Activated naive CD4-positive, alpha-beta T cell (primary cell): ENCODE measurements at places on chromosomes 7 and 10.

DNA sequence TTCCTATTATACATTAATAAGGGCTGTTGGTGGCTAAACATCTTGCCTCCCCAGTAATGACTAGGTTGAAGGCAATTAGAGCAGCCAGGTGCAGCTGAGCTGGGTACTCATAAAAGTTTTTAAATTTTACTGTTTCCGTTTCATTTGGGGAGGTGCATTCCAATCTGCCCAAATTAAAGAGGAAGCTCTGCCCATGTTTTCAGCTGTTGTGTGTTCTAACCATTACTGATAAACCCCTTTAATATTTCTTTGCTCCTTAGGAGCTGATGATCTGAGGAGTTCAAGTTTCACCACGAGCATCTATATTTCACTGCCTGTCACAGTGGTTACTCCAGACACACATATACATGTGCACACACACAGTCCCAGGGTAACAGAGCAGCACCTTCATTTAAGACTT lies 94.4 kb downstream of the JAZF1 start:
- no peak for DNase-seq

DNA sequence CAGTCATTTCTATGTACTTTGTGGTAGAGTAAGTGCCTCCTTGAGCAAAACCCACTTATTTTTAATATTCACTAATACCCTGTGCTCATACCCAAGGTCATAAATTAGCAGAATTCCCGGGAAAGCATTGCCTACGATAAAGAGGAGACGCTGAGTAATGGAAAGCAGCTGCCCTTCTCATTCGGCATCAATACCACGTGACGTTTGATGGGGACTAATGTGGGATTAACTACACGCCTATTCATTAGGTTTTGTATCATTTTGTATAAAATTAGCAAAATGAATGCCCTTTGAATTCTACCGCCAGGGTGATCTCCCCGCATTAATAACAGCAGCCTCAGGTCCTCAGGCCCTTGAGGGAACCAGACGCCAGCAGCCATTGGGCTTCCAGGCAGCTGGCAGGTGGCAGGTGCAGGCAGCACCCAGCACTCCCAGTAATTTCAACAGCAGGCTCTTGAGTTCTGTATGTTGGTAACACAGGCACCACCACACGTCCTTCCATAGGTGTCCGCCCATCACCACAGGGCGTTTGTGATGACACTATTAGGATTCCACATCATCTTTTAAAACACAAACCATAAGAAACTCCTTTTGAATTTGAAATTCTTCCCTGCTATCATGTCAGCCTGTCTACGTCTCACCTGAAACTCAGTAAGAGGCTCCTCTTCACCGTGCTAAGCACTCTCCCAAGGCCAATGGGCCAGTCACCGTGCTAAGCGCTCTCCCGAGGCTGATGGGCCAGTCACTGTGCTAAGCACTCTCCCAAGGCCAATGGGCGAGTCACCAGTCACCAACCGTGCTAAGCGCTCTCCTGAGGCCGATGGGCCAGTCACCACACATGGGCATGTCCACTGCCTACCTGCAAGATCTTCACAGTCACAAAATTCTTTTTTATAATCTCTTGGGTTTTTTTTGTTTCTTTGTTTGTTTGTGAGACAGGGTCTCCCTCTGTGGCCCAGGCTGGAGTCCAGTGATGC lies 509.4 kb downstream of the PTPRN2 start:
- DNase-seq: no peak

DNA sequence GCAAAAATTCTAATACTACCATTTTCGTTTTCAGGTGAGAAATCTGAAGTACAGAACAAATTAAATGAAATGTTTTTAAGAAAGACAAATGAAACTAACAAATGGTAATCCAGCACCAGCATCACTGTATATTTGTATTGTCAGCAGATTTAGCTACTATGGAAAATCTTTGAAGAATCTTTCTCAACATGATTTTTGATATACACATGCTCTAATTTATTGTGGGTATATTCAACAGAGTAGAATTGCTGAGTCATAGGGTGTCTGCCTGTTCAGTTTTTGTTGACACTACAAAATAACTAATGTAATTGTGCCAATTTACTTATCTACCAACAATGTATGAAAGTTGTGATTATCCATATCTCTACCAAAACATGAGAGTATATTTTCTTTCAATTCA lies 437.6 kb downstream of the PCDH15 start:
- no peak for DNase-seq

- DNase-seq: no peak
Measured at GRCh38 chr10:11150879-11151415, 133.3 kb downstream of the CELF2 start.

- DNase-seq: no peak
Measured at GRCh38 chr7:96017877-96018276, 245.5 kb downstream of the DYNC1I1 start.

GRCh38 chr7:25804154-25804553 lies 347.8 kb upstream of the NFE2L3 start:
- DNase-seq: no peak

DNA sequence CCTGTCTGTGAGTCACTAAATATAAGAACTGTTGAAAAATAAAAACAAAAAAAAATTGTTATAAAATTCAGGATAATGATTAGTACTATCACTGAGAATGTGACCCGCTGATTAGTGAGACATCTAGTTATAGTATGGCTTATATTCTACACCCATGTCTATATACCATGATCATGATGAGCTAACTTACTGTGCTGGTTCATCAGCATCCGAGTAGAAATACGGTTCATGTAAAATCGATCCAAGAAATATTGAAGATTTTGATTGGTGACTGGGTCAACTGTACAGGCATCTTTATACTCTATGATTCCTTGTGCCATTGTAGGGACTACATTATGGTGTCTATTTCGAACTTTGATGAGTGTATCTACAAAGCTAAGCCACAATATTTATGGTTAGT lies 3.7 kb downstream of the PDK4 start:
- DNase-seq: no peak

- DNase-seq: no peak
Measured at GRCh38 chr10:80596391-80597257, 58.9 kb downstream of the SH2D4B start.

DNA sequence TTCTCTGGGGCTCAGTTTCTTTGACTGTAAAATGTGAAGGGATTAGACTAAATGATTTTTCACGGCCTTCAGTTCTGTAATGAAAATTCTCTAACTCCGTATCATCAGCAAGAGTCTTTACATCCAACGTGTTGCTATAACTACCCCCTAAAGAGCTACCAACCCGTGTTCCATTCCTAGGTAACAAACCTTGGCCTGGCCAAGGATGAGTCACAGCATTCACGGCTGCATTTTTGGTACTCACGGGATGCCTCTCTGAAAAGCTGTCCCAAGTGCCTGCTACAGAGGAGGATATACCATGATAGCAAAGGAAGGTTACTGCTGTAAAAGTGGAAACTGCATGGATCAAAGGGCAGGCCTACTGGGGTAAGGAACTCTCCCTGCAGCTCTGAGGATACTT lies 5.9 kb downstream of the LRRC4 start:
- no peak for DNase-seq

- no peak for DNase-seq
Measured at GRCh38 chr10:7826971-7827370, 8.7 kb downstream of the TAF3 start.

- no peak for DNase-seq
Measured at GRCh38 chr7:44065431-44066110, at the start of gene PGAM2. Gene PGAM2, minus strand, starts transcription at chr7:44065567. Its CDS starts 38 bp downstream, at chr7:44065529.

- DNase-seq: no peak
Measured at GRCh38 chr10:20598590-20598989, 298.5 kb downstream of the NEBL start.

DNA sequence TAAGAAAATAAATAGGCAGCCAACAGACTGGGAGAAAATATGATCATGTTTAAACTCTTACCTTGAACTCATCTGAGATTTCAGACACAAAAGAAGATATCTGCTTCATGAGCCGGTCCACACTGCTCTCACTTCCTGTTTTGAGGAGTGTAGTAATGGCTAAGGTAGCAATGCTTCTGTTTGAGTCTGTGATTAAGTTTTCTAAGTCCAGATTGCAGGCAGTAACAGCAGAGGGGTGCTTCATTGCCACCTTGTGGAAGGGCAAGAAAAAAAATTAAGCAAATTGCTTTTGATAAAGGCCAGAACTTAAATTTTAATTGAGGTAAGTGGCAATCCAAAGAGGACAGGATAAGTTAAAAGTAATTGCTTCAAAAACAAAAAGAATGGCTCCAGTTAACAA lies 69.1 kb downstream of the MEST start:
- no peak for DNase-seq

DNA sequence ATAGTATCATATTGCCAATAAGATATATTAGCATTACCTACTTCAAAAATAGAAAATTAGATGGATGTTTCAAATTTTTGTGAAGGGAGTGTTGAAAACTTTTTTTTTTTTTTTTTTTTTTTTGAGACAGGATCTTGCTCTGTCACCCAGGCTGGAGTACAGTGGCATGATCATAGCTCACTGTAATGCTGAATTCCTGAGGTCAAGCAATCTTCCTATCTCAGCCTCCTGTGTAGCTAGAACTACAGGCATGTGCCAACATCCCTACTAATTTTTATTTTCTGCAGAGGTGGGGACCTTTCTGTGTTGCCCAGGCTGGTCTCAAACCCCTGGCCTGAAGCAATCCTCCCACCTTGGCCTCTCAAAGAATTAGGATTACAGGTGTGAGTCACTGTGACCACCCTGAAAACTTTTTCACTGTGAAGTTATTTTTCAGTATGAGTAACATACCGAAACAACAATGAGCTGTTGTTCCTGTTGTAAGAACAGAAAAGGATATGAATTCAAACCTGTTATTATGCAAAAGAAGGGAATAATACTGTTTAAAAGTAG lies 266.9 kb downstream of the NEBL start:
- DNase-seq: no peak

GRCh38 chr7:100008525-100008924 lies 6.9 kb upstream of the ZKSCAN1 start:
- DNase-seq: no peak

GRCh38 chr7:118153551-118154177 lies 30.3 kb upstream of the LSM8 start:
- DNase-seq: no peak

GRCh38 chr7:133478591-133479135 lies 225.8 kb downstream of the EXOC4 start:
- DNase-seq: no peak

- DNase-seq: no peak
Measured at GRCh38 chr7:128067983-128068382, 36.7 kb upstream of the LRRC4 start.

GRCh38 chr10:18238870-18239485 lies 98.8 kb downstream of the CACNB2 start:
- DNase-seq: no peak

- no peak for DNase-seq
Measured at GRCh38 chr10:46198516-46198915, 88.3 kb upstream of the ANTXRL start.

DNA sequence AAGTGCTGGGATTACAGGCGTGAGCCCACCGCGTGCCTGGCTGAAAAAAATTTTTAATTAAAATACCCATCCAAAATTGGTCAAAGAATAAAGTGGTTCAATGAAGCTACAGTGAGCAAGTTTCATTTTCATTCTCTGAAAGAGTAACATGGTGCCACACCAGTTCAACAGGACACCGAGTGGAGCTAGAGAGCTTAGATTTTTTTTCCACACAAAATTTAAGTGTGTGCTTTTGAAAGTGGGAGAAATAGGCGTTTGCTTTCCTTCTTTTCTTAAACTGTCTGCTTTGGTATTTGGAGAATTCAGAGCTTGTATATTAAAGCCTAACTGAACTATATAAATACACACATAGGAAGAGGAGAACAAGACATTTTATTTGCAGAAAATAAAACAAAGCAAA lies 43.4 kb downstream of the BPGM start:
- DNase-seq: no peak

DNA sequence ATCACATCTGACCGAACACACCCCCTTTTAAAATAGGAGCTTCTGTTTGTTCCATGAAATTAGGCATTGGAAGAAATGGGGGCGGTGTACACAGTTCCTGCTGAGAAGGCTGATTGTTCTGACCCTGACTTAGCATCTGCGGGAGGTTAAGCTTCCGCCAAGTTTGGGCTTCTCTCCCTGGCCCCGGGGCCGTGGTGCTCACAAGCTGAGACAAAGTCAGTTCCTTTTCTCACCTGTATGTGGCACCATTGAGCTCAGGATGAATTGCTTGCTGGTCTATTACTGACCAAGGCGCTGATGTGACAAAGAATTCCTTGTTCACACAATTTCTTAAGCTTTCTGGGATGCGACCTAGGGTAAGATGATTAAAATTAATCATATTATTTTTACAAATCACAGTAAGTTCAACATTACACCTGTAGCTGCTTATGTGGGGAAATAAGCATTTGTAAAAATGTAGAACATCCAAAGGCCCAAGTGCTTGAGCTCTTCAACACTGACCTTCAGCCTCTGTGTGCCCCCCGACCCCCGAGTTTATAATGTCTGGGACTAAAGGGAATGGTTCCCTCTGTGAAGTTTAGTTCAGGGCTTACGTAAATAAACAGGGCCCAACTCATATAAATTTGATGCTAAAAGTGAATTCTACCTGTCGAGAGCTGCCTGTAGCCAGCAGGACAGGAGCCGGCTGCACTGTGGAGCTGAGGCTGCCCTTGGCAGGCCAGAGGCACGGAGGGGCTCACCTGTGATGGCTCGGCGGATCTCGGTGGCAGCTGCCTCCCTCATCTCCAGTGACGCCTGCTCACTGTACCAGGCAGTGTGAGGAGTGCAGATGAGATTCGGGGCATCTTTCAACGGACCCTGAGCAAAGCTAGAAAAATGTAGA lies 50.8 kb downstream of the ZRANB1 start:
- no peak for DNase-seq

DNA sequence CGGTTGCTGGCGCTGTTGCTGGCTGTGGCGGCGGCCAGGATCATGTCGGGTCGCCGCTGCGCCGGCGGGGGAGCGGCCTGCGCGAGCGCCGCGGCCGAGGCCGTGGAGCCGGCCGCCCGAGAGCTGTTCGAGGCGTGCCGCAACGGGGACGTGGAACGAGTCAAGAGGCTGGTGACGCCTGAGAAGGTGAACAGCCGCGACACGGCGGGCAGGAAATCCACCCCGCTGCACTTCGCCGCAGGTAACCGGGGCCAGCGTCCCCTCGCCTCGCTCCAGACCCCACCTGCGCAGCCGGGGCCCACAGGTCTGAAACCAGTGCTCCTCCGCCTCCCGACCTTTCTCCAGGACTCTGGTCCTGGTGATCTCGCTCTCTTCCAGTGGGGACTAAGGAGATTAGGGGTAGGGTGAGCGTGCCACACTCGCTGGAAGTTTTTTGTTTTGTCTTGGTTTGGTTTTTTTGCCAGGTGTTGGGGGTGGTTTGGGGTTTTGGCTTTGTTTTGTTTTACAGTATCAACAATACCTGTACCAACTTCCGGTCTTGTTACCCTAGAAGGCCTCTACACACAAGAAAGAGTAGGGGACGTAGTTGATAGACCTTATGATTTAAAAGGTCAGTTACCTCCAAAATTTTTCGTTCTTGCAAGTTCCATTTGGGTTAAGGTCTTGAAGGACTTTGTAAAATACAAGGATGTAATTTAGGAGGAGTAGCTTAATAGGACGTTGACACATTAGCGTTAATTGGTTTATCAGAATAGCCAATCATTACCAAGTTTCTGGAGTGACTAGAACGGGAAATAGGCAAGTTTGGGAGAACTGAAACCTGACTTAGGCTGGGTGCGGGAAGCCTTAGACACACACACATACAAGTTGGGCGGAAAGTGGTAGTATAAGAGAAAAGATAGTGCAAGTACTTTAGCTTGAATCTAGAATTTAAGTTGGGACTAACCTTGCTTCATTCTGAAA lies 704 bp downstream of the TNKS2 start:
- DNase-seq: peak; percentile 60

- DNase-seq: no peak
Measured at GRCh38 chr10:3716093-3716492, 68.9 kb downstream of the KLF6 start.

GRCh38 chr10:43852149-43852548 lies 203.5 kb upstream of the ZNF32 start:
- no peak for DNase-seq
